ENCODE measurements at places on chromosomes 1 and 21.

DNA sequence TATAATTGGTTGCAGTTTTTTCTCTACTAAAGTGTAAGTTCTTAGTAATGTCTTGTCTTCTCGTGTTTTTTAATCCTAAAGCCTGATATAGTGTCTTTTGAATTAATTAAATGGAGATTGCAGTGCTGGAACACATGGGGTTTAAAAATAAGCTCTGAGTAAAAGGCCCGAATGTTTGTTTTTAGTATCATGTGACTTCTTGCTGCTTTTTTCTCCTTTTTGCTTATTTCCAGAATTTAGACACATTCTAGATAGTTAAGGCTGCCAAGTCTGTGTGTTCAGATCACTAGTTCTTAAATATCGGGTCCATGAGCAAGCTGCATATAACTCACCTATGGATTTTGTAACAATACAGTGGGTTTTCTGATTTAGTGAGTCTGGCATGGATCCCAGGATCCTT is 27.5 kb downstream of the KCTD3 start:
- no peak for DNase-seq

DNA sequence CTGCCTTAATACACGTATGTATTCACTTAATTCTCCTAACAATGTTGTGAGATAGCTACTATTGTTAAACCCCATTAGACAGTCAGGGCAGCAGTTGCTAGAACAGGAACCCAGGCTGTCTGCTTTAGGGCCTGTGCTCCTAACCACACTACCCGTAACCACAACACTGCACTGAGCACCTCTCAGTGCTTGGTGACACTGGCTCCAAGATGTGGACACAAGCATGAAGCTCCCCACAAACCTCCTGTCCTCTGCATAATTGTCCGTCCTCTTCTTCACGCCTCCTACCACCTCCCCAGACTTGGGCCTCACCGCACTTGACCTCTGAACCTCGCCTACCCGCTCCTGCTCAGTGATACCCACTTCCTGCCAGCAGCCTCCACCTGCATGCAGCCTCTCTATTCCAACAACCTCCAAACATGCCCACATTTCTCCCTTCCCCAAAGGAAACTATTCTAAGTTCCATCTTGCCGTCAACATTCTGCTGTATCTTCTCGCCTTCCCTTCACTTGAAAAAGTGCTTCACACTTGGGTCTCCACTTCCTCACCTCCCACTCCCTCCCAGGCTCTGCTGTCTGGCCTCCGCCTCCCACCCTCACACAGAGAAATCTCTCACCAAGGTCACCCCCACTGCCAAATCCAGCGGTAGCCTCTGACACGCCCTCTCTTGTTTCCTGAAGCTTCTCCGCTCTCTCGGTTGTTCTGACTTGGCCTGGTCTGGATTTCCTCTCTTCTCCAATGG is 14.6 kb upstream of the AHDC1 start:
- no peak for DNase-seq

DNA sequence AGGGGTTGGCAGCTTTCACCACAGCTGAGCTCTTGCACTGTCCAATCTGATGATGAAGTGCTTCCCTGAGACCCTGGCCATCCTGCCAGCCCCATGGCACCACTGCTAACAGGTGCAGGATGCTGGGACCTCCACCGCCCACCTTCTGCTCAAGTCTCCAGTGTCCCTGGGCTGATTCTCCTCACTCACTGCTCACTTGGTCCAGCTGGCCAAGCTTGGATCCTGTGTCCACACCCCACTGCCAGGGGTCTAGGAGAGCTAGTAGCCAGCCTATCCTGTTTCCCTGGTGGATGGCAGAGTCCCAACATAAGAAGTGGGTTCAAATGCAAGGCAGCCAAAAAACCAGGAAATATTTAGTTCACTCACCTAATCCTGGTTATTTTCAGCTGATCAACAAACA is 217.2 kb upstream of the IRF2BP2 start:
- DNase-seq = no peak

DNA sequence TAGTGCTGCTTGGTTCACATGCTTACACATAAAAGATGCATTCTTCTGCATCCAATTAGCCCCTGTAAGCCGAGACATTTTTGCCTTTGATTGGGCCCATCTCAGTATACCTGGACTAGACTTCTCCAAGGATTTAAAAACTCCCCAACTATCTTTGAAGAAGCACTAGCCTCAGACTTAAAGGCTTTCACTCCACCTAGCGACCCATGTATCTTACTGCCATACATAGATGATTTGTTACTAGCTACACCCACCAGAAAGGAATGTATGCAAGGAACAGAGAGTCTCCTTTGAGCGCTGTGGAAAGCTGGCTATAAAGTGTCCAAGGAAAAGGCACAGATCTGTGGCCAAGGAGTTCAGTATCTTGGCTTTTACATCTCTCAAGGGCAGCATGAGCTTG is 91.7 kb downstream of the LIPI start:
- DNase-seq = no peak

All from substantia nigra (tissue), 51 donors.